ENCODE measurements at places on chromosomes 1 and 21.
A peak's percentile ranks its signal among the peaks of the same experiment; 100 is the strongest.

GRCh38 chr1:16625497-16626408 is 12.4 kb upstream of the NBPF1 start:
- peak; percentile 52 for DNase-seq

- DNase-seq, result no peak
Measured at GRCh38 chr21:36718951-36719501, 20.1 kb downstream of the SIM2 start.

GRCh38 chr21:42835611-42836401 is 43.5 kb downstream of the WDR4 start:
- no peak for DNase-seq

GRCh38 chr1:55071477-55071876 is 32.1 kb downstream of the PCSK9 start:
- DNase-seq, result no peak

GRCh38 chr1:53511323-53511932 is 52.2 kb downstream of the DMRTB1 start:
- no peak for DNase-seq

DNA sequence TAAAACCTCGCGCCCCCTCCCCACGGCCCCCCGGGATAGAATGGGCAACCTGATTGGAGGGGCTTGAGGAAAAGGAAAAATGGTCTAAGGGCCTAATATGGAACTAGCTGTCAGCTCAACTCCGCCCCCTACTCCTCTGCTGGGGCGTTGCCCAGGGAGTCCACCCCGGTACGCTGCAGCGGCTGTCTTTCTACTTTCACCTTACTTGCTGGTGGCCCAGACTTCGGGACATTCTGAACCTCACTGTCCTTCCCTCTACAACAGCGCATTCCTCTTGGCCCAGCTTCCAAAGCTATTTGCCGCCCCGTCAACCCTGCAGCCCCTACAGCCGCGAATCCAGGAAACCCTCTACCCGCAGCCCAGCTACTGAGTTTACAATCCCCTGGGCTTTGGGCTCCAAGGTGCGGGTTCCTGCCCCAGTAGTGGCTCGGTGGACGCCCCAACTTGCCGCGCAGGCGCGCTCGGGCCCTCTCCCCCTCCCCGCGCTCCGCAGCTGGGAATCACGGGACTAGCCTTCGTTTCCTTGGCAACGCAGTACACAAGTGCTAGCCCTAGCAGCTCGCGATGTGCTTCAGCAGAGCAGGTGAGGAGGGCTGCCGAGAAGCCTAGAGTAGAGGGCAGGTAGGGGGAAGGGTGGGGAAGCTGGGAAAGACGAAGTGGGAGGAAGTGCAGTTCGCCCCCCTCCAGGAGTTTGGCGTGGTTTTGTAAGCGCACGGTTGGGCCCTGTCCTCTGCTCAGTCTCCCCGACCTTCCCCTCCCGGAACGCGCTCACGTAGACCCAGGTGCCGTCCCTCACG is 55.6 kb downstream of the CHIA start:
- DNase-seq, result peak; percentile 93

GRCh38 chr21:17925000-17925610 is 105.9 kb upstream of the C21orf91 start:
- peak; percentile 69 for DNase-seq

DNA sequence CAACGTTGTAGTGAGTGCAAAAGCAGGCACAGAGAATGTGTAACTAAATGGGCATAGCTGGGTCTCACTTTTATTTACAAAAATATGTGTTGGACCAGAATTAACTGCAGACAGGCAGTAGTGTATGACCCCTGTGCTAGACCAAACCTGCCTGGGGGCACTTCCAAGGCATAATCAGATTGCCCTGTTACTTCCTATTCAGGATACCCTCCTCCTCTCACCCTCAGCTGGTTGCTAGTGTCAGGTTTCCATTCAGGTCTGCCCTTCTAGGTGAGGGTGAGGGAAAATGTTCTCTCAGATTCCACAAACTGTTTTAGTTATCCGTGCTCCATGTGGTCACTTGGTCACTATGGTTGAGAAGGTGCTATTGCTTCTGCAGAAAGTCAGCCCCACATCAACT is 387.3 kb downstream of the LMX1A start:
- no peak for DNase-seq

- DNase-seq, result no peak
Measured at GRCh38 chr1:17381161-17381560, 9.2 kb downstream of the PADI6 start.

- no peak for DNase-seq
Measured at GRCh38 chr1:19424651-19425570, 60.4 kb downstream of the CAPZB start.

GRCh38 chr1:192171123-192171522 is 12.9 kb downstream of the RGS18 start:
- DNase-seq, result no peak

- peak; percentile 50 for DNase-seq
Measured at GRCh38 chr1:3890389-3891328, 9.4 kb downstream of the C1orf174 start.

GRCh38 chr1:152185544-152186391 is 26.7 kb upstream of the RPTN start:
- peak; percentile 39 for DNase-seq

DNA sequence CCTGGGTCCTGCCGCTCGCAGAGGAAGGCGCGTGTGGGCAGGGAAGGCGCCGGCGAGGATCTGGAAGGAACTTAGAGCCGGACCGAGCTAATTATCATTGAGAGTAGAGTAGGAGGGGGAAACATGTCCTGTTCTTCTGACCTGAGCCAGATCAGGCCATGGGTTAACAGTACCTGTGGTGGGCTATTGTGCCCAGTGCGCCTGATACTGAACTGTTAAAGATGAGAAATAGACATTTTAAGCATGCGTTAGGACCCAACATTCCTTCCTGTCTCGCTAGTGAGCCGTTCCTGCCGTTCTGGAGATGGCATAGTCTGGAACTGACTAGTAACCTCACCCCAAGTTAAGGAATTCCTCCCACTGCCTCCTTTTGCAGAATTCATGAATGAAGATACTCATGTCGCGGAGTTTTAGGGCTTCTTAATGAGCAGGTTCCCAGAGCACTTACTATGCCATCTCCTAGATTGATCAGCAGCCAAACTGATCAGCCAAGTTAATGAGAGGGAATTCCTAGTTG is 870 bp downstream of the STRIP1 start:
- no peak for DNase-seq

GRCh38 chr1:100178091-100178490 is at the start of gene LRRC39:
LRRC39 (minus strand) TSS chr1:100178256; CDS start chr1:100168516, 9,740 bp downstream.
- no peak for DNase-seq

- no peak for DNase-seq
Measured at GRCh38 chr21:42039911-42040351, 29.8 kb upstream of the ZBTB21 start.

DNA sequence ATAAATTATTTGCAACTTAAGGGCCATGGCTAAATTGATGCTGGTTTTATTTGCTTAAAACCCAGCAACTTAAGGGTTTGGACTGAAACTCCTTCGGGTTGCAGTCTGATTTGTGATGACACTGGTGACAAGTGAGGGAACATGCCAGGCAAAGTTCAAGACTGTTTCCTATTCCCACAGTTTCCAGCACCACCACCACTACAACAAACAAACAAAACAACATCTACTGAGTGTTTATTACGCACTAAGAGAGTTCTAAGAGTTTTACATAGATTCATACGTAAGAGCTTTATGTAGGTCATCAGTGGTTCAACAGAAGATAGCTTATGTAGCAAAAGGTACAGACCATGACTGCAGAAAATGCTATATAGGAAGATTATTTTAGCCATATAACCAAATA is 1582.1 kb downstream of the BRINP3 start:
- DNase-seq, result no peak

- DNase-seq, result no peak
Measured at GRCh38 chr1:155697046-155697445, 8.2 kb downstream of the DAP3 start.

DNA sequence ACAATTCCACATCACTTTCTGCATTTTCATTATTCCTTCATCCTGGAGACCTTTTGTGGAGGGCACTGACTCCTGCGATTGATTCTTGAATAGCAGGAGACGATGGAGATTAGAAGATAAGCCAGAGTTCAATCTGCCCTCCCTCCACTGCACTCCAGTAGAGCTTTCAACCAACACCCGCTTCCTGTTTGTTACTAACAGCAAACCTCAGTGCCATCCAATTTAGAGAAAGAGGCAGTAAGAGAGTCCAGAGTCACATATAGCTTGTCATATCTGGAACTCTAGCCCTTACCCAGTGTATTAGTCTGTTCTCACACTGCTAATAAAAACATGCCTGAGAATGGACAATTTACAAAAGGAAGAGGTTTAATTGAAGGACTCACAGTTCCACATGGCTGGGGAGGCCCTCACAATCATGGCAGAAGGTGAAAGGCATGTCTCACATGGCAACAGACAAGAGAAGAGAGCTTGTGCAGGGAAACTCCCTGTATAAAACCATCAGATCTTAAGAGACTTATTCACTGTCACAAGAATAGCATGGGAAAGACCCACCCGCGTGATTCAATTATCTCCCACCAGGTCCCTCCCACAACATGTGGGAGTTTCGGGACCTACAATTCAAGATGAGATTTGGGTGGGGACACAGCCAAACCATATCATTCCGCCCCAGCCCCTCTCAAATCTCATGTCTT is 55.9 kb downstream of the PCBP3 start:
- DNase-seq, result no peak

DNA sequence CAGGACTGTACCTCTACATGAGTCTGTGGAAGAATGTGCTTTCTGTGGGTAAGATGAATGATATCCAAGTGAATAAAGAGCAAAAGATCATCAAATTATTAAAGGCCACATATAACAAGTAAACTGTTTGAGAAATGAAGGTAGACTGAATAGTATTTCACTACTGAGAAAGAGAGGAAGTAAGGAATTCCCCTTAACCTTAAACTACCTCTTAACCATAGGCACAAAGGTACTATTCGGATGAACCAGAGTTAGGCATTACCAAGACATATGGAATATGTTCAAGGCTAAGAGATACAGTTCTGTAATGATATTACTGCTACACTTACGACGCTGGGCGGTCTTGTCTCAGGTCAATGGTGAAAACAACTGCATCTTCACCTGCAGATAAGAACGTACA is 25.5 kb downstream of the DCAF8 start:
- no peak for DNase-seq

DNA sequence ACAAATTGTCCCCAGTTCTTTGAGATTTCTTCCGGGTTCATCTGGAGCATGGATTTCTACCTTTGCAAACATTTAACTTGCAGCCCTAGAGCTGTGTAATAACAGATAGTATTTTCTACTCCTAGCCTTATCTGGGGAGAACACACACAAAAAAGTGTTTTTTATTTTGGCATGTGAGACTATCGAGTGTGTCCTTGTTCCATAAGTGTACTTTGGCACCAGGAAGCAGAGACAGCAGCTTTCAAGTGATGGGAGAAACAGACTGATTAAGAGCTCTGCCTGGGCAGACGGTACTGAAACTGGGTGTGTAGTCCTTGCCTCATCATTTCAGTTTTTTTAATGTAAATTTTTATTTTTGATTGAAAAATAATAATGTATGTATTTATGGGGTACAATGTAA is 297.4 kb downstream of the ST6GALNAC3 start:
- DNase-seq, result no peak

DNA sequence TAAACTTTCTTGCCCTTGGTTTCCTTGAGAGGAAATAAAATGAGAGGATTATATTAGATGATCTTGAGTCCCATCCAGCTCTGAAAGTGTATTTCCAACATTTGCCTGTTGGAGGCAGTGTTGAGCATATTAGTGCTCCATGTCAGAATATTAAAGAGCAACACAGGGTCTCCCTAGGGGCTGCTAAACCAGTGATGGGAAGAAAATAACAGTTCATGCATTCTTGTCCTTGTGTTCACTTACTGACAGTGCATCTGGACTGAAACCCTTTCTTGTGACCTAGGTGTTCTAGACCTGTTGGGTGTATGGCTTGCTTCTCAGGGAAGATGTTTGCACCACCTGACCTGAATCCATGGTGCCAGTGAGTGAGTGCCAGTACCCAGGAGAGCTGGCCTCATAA is 124.7 kb upstream of the KIAA0040 start:
- DNase-seq, result no peak

DNA sequence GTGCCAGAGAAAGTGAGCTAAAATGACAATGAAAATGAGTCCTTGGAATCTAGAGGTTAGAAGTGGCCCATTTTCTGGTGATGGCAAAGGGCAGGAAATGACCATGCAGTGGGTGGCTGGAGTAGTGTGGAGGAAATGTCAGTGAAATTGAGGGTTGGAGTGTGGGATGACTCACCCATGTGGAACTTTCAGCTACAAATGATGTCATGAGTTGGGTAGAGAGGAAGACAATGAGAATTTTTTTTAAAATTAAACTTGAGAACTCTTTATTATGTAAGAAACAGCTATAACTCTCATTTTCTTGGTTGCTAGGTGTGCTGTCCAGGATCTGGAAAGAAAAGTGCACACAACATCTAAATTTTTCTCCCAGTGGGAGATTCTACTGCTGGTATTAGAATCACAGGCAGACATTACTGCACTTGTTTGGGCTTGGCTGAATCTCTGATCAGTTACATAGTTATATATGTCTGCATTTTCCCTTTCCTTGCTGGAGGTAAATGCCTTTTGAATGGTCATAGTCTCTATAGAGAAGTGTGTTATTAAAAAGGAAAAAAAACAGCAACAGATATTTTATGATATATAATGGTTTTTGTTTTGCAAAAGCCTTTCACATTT is 56.8 kb upstream of the GNG12 start:
- DNase-seq, result no peak

DNA sequence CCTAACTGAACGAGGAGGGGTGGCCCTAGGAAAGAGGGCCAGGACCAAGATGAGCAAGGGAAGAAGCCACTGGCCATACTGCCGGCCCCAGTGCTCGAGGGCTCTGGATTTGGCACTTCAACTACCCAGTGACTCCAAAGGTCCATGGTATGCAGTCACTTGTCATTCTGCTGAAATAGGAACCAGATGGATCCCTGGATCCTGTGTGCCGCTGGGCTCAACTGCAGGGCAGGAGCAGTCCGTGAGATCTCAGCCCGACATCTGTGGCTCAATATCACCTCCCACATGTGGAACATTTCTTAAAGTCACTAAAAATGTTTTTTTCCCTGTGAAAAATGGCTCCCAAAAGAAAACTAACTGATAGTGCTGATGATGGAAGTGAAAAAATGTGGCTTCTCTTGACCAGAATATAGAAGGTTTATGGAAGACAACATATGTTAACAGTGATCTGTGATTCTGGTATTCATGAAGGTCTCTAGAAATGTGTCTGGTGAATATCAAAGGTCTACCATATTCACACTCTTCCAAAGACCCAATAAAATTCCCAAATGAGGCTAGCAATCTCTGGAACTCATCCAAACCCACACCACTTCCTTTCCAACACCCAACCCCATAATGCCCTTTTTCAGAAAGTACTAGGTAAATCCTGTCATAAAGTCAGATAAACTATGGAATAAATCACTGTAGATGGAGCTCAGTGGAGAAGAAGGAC is 24.1 kb downstream of the PAFAH2 start:
- no peak for DNase-seq

GRCh38 chr1:110511436-110511835 is 7.5 kb downstream of the KCNA10 start:
- no peak for DNase-seq

- no peak for DNase-seq
Measured at GRCh38 chr1:6257541-6258069, 3.3 kb downstream of the GPR153 start.

- DNase-seq, result no peak
Measured at GRCh38 chr1:22978299-22978698, 5.6 kb upstream of the LACTBL1 start.
